ENCODE measurements at places on chromosomes 11 and 22. TPM values are rescaled to one million over a fixed set of nuclear protein-coding genes. Genes with fewer than 3 reads are reported as not detected.

DNA sequence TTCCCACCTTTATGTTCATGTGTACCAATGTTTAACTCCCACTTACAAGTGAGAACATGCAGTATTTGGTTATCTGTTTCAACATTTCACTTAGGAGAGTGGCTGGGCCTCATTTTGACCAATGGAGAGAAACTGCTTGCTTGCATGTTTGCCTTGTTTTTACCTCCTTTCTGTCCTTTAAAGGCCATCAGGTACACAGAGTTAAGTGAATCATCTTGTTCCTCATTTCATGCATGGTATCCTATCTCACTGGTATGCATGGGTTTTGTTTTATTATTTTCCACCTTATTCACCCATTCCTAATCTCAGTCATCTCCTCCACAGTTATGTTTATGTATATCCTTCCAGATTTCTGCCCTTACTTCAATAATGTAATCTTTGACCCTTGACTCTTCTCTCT lies 101.0 kb downstream of the ELP4 start:
- DNase-seq, result no peak

DNA sequence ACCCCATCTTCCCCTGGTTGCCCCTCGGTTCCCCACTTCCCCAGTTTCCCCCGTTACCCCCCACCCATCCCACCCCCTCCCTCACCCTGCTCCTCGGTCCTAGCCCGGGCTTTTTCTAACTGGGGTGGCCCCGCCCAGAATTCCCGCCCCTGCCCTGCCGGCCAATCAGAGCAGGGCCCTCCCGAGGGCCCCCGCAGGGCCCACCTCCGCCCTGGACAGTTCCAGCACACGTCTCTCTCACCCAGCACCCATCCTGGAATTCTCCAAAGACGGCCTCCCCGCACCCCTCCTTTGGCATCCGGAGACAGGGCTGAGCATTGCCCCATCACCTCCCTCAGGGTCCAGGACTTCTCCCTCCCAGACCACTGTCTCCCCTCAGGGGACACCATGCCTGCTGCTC lies at the start of gene H19:
TSS of gene H19 (minus strand) at position 88 of the 400 bp plus-strand sequence.
- DNase-seq, result no peak

DNA sequence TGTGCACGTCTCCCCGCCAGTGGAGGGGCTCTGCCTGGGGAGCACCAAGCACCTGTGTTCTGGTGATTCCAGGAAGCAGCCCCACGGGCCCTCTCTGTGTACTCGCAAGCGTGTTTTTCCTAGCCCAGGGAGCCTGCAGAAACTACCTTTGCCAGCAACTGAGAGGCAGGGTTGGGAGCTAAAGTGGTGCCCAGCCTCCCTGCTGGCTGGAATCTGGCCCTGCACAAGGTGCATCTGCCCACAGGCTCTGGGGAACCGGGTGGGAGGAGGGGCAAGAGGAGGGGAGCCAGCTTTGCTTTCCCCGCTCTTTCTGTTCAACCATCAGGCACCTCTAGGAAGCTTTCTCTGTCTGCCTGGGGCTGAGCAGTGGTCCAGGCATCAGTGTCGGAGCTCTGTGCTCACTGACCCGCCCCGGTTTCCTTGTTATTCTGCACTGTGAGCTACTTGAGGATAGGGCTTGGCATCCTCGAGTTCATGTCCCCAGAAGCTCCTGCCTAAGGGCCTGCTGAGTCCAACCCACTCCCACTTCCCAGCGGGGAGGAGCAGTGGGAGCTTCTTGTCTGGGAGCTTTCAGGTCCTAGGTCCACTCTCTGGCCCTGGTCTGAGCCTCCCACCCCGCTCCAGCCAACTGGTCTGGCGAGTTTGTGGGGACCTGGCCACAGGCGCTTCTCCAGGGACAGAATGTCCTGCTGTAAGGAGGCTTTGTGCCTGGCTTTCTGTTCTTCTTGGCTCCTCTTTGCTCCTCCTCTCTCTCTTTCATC lies 14.9 kb downstream of the DAGLA start:
- no peak for DNase-seq

DNA sequence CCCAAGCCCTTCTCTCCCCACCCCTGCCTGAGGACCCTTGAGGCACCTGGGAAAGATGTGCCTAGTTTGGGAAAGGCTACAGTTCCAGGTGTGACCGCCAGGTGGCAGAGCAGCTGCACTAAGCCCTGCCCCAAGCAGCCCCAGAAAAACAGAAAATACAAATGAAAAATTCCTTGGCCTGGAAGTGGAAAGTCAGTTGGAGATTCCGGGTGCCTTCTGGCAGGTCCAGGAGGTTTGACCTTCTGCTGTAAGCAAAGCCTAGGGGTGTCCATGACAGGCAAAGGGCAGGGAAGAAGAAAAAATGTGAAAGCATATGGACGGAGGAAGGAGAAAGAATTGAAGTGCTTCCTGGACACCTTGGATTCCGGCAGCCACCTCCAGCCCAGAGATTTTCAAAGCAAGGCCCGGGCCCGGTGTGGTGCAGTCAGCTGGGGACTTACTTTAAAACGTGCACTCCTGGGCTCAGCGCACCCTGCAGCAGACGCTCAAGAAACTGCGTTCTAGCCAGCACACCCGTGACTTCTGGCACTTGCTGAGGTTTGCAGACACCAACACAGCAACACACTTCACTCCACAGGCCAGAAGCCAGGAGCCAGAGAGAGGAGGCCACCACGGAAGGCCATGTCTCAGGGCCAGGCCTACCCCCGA lies 37.3 kb upstream of the SLC22A12 start:
- DNase-seq, result peak; percentile 28

DNA sequence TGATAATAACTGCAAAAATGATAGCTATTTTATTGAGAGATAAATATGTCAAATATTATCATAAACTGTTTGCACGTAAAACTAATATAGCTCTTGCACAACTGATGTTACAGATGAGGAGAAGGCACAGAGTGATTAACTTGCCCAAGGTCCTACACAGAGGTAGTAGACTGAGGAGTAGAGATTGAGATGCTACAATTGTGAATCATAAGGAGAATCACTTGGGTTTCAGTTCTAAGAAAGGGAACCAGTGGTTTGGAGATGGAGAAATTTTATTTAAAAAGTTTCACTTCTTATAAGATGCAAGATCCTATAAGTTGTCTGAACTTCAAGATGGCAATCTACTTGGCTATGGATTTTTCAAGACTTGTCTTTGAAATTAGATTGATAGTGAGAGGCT lies 224.8 kb upstream of the RAG2 start:
- DNase-seq, result no peak

DNA sequence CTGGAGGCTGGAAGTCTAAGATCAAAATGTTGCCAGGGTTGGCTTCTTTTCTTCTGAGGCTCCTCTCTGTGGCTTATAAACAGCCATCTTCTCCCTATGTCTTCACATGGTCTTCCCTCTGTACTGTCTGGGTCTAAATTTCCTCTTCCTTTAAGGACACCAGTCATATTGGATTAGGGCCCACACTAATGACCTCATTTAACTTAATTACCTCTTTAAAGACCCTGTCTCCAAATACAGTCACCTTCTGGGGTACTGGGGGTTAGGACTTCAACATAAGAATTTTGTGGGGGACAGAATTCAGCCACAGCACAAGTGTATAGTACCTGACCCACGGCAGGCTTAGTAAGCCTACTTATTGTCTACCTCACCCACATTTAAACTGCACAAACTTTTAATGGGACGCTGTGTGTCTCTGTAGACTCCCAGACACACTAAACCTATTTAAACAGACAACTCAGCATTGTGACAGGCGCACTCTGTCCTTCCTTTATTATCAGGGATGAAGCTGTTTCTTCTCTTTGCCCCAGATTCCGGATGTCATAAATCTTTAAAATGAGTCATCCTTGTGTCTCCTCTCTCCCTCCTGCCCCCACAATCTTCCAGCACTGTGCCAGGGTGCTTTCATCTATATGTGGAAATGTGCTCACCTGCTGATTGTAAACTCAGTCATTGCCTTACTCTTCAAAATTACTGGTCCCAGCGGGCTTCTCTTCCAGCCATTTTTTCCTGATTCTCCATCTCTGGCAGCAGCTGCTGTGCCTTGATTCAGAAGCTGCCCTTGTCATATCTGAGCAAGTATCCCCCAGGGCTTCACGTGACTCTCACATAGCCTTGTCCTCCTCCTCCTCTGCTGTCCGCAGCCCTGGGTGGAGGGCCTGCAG lies 5.4 kb upstream of the MAPK8IP1 start:
- DNase-seq, result no peak

- DNase-seq, result no peak
Observed at GRCh38 chr11:773830-774229, 3.5 kb downstream of the GATD1 start.

GRCh38 chr22:43745411-43745770 lies 66.7 kb downstream of the EFCAB6 start:
- no peak for DNase-seq

GRCh38 chr11:9274499-9275258 lies 9.5 kb upstream of the DENND5A start:
- DNase-seq, result no peak

- DNase-seq, result no peak
Observed at GRCh38 chr11:130159657-130160497, at the start of gene ST14. Gene ST14 (plus strand): TSS chr11:130159782. CDS start chr11:130159980, 198 bp downstream.

- DNase-seq, result no peak
Observed at GRCh38 chr11:88520391-88520790, 182.9 kb upstream of the CTSC start.

- DNase-seq, result no peak
Observed at GRCh38 chr11:76119779-76120178, 86.5 kb downstream of the WNT11 start.

DNA sequence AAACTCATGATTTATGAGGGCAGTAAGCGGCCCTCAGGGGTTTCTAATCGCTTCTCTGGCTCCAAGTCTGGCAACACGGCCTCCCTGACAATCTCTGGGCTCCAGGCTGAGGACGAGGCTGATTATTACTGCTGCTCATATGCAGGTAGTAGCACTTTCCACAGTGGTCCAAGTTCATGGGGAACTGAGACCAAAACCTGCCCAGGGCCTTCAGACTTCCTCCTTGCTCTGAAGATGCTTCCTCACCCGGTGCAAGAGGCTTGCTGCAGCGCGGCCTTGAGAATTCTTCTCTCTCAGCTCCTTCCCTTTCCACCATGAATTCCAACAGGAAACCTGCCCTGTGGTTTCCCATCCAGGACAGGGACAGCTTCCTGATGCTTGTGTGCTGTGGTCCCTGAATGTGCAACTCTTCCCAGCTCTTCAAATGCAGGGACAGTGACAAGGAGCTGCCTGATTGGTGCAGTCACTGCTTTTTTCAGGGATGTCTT lies 53.9 kb downstream of the GGTLC2 start:
- DNase-seq, result no peak

DNA sequence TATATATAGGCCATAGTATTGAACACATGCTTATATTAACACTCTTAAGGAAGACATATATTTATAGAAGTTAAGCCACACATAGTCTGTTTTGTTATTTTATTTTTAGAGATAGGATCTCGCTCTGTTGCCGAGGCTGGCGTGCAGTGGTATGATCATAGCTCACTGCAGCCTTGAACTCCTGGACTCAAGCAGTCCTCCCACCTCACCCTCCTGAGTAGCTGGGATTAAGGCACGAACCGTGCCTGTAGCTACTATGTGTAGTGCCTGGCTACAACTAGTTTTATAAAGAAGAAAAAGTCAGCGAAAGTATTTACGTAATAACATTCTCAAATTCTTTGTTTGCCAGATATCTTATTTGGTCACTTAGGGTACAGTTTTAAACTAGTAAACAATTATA lies 5.6 kb upstream of the UCP2 start:
- DNase-seq, result no peak

DNA sequence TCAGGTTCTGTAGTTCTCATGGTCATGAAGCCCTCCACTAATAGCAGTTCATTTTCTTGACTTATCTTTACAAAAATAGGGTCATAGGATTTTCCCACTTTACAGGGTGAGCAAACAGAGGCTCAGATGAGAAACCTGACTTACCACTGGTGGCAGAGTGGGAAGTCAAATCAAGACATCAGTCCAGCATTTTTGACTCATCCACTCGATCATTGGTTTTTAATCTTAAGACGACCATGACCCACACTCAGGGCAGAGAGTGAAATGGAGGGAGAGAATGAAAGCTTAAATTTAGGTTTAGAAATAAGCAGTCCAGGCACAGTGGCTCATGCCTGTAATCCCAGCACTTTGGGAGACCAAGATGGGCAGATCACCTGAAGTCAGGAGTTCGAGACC lies 42.1 kb downstream of the RTL6 start:
- DNase-seq, result no peak

GRCh38 chr11:23976841-23977271 lies 520.0 kb upstream of the LUZP2 start:
- no peak for DNase-seq

- DNase-seq, result no peak
Observed at GRCh38 chr11:134474942-134475341, 62.9 kb upstream of the B3GAT1 start.

- DNase-seq, result no peak
Observed at GRCh38 chr11:129770993-129771392, 44.7 kb upstream of the TMEM45B start.

DNA sequence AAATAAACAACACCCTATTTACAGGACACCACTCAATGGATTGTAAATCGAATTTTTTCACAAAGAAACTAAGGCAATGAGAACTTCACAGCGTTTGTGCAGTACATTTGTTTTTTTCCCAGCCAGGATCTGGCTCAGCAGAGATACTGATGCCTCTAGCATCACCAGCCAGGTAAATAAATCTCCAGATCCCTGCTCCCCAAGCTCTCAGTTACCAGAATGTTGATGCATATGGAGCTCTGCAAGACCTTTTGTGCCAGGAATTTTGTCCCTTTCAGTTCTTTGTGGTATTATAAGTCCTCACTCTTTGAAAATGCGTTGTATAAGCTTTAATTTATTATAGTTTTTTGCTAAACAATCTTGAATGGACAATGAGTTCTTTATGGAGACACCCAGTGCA lies 137.6 kb downstream of the MSANTD4 start:
- no peak for DNase-seq

DNA sequence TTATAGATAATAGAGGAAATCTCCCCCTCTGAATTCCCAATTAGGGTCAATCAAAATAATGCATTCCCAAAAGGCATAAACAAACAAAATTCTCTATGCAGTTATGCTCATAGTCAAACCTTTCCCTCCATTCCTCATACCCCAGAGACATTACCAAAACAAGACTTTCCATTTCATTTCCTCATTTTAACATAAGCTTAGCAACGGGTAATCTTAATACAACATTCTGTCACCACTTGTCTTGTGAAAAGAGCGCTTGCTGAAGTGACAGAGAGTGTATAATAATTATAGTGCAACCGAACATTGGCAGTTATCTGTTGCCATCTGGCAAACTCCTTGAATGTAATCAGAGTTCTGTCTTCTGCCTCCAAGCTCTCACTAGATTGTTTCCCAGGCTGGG lies 1.2 kb upstream of the SLN start:
- no peak for DNase-seq

DNA sequence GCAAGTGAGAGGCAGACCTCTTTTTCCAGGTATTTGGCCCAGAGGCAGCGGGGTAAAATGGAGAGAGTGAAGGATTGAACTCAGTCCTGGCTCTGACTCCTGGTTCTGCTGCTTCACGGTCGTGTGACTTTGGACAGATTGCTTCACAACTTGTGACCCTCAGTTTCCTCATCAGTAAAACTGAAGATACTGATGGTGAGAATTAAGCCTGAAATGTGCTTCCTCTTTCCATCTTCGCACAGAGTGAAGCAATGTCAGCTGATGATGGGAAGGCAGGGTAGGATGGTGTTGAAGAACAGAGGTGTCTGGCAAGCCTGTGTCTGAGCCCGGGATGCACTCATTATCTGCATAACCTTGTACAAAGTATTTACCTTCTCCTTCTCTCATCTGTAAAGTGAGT lies 59.0 kb downstream of the UBASH3B start:
- no peak for DNase-seq

OR5M11 gene
- not detected for total RNA-seq

OTOG gene
- total RNA-seq, result not detected

TSGA10IP gene
- not detected for total RNA-seq

KCTD14 gene
- 12.8 TPM for total RNA-seq

KCNK4 gene
- total RNA-seq, result not detected

CD3G gene
- not detected for total RNA-seq

NLRP14 gene
- total RNA-seq, result 0.12 TPM
